ENCODE measurements at places on chromosomes 16 and 17.
A peak's percentile ranks its signal among the peaks of the same experiment; 100 is the strongest.

- no peak for DNase-seq
Measured at GRCh38 chr16:69880640-69881133, 70.4 kb upstream of the CLEC18A start.

DNA sequence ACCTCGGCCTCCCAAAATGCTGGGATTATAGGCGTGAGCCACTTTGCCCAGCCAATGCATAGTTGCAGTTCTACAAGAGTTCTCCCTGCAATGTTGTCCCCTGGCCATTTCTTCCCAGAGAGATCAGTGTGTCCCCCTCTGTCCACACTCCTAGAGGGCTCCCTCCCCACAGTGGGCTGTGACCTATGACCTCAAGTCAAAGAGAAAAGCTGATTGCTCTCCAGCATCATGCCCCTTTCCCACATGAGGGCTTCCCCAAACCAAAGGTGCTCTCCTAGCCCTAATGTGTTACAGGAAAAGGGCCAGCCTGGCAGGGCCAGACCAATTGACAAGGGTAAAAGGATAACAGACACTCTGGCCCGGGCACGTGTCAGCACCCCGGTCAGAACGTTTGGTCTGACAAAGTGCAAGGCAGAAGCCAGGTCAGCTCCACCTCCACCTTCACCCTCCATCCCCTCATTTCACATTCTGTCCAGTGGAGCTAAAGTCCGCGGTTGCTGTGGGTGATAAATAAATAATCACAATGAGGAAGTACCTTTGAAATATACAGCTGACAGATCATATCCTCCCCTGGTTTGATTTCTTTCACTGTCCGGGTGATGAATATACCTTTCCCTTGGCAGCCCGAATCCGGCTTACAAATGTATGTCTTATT lies 17.8 kb downstream of the TTLL6 start:
- DNase-seq = peak; percentile 56

- DNase-seq = no peak
Measured at GRCh38 chr17:28724500-28725165, 1.4 kb downstream of the TLCD1 start.

DNA sequence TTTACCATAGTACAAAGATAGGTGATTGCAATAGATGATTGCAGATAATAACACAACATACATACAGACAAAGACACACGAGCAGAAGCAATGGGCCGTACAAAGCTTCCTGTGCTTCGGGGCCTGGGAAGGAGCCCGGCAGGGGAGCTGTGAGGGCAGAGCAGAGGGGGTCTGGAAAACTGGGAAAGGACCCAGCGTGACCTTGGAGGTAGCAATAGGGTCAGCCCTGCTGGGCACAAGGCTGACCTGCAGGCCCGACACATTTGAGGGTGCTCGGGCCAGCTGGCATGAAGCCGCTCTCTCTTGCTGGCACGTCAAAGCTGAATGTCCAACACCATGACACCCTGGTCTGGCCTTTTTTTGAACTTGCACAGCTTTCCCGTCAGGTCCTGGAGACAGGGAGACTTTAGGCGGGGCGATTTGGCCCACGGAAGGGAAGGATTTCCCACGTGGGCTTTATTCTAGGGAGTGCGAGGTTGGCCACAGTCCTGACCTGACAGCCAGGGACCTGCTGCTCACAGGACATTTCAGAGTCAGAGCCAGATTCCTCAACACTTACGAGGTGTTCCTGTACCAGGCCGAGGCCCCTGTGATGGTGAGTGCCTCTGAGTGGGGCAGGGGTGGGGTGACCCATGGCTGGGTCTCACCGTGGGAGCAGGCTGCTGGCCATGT lies 83.2 kb downstream of the NTN1 start:
- DNase-seq = no peak

DNA sequence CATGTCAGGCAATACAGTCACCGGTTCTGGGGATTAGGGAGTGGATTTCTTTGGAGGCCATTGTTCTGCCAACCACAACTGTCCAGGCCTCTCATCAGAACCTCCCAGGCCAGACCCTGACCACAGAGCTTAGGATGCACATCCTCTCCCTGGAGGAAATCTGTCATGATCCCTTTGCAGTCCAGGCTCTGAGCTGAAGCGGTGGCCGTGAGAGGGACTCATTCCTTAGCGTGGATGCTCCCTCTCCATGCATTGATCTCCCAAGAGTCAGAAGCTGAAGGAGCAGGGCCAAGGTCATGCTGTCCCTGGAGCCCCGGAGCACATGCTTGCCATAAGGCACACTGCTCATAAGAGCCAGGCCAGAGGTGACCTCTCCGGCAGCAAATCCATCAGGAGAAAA lies 181.4 kb downstream of the COPRS start:
- DNase-seq = no peak

DNA sequence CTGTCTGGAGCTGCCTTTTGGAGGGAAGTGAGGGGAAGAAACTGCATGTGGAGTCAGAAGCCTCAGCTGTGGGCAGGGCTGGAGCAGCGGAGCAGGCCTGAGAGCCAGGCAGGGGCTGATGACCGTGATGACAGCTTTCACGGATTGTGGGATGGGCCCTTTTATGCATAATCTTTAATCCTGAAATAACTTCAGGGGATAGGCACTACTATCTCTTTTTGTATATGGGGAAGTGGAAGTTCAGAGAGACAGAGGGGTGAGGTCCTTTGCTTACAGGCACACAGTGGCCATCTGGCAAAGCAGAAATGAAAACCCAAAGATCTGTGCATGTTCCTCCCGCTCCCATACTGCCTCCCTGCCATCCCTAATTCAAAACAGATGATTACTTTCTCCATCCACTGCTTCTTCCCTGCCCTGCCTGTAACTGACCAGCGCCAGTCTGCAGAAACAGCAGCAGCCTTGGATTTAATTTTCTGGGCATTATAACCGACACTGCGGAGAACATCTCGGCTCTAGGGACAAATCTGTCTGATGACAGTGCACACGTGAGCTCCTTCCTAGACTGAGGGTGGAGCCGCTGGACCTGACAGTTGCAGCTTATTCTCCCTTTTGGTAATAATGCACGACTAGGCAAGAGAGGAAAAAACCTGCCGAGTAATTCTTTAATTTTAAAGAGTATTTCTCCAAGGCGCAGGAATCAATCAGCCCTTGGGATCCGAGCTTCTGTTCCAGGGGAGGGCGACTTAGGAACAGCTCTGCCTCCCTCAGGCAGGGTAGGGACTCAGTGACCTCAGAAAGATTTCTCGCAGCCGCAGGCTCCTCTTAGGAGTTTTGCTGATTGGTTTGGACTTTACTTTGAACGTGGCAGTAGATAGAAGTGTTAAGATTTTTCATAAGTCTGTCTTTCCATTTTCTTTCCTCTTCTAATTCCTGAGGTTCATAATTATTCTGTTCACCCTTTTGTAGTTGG lies 95.4 kb downstream of the UTP18 start:
- no peak for DNase-seq

- DNase-seq = peak; percentile 72
Measured at GRCh38 chr16:2473999-2474876, 689 bp upstream of the TBC1D24 start.

- DNase-seq = no peak
Measured at GRCh38 chr17:4560837-4561256, 470 bp upstream of the GGT6 start.

- no peak for DNase-seq
Measured at GRCh38 chr17:67458203-67458602, 81.1 kb downstream of the PITPNC1 start.
